ENCODE measurements at places on chromosomes 7 and 10.

- DNase-seq: no peak
These were observed 441.2 kb downstream of the PLXDC2 start for GRCh38 chr10:20257422-20257821.

DNA sequence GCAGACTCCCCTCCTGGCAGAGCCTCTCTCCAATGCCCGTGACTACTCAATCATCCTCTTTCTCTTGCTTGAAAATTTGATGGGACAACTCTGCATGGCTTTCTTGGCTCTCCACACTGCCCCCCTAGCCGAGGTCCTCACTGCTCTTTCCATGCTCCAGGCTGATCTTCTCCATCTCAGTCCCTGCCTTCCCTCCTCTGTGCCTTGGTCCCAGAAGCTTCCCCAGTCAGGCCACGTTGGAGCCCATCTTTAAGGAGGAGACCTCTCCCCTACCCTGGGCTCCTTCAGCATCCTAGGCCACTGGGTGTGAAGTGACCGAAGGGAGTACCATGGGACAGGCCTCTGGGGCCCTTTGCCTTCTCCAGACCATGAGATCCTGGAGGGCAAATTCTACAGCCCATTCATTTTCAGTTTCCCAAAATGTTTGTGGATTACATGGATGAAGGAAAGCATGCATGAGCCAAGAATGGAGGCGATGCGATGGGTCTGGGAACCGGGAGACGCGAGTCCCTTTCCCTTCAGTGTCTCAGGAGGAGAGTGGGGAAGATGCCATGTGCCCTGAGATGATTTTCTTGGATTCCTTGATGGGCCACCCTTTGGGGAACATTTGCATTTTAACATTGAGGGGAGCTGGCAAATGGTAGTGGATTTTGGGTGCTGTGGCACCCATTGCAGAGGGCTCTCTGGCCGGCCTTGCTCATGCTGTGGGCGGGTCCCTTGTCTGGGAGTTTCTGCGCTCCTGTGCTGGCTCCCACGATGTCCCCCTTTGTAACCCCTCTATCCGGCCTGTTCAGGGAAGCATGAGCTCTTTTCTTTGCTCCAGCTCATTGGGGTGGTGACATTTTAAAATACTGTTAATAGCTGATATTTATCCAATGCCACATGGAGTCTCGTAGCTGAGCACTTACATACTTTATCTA, 376.6 kb downstream of the RPS24 start:
- DNase-seq: no peak

GRCh38 chr7:89549768-89550167, 604.5 kb upstream of the STEAP1 start:
- DNase-seq: no peak

GRCh38 chr7:83921941-83922607, 272.5 kb downstream of the SEMA3A start:
- DNase-seq: no peak

- DNase-seq: no peak
These were observed 163.7 kb downstream of the SEMA3D start for GRCh38 chr7:85023066-85023712.

DNA sequence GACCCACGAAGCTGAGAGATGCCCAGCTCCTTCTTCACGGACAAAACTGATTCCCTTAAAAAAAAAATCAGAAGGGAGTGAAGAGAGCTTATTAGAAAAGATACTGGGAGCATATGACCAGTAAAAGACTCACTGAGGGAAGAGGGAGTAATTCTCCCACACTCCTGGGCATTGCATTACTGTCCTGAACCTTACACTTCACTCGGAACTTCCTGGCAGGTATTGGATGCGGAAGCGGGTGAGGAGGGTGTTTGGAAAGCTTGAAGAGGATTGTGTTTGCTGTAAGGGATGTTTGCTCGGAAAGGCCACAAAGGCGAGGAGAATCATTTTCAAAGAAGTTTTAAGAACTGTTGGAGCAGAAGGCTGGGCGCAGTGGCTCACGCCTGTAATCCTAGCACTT, 375 bp downstream of the HKDC1 start:
- no peak for DNase-seq

DNA sequence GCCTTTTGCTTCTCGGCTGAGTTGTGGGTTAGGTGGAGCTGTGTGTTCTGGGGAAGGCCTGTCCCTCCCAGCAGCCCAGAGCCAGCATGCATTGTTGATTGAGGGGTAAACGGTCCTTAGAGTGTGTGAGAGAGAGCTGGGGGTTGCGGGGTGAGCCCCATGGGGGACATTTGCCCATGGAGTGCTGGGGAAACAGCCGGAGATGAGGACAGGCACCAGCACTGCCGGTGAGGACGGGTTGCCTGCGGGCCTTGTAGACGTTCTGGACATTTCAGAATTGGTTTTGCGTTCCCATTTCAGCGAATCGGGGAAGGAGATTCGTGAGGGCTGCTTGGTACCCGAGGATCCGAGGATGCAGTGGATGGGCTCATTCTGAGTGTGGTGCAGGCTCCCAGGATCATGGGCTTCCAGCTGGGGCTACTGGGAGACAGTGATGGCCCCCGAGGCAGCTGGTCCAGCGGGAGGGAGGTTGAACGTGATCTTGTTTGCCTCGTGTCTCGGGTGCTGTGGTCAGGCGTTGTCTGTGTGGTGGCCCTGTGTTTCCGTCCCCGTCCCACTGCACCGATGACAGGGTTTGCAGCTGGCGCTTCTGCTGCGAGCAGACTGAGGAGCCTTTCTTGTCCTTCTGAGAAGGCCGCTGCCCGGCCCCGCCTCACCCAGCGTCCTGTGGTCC, 113.9 kb downstream of the CYTH3 start:
- no peak for DNase-seq

DNA sequence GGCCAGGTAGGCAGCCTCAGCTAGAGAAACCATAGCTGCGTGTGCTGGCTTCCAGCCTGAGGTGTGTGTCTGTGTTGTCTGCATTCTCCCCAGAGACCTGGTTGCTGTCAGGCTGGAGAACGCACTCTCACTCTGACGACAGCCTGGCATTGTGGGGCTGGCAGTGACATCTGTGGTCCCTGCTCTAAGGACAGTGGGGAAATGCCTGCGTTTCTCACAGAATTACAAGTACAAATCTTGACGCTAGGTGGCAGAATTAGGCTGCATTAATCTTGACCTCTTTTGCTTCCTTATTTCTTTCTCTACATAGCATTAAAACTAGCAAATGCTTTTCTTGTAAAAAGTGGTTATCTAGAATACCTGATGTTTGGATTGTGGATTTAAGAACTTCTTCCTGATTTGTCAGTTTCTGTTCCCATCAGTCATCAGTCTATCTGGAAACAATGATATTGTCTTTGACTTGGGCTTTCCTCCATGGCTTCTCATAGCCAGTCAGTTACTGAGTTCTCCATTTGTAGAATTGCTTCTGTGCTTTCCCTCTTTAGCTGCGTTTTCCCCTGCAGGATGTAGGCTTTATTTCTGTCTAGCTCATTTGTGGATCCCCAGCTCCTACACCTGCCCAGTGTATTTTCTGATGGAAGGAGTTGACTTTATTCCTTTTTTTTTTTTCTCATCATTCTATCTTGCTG, 86.0 kb downstream of the FANK1 start:
- DNase-seq: no peak

GRCh38 chr7:143382126-143382790, 1.1 kb downstream of the ZYX start:
- DNase-seq: no peak

DNA sequence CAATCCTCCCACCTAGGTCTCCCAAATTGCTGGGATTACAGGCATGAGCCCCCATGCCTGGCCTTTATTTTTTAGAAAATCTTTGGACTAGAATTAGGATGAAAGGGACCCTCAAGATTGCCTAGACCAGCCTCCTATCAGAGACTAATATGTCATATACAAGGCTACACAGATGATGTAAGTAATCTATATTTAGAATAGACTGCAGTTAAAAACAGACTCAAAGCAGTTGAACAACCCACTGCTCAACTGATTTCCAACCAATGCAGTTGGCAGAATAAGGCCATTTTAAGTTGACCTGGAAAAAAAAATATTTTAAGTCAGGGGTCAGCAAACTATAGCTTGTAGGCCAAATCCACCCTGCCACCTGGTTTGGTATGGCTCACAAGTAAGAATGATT, 27.7 kb downstream of the PSPH start:
- DNase-seq: no peak

DNA sequence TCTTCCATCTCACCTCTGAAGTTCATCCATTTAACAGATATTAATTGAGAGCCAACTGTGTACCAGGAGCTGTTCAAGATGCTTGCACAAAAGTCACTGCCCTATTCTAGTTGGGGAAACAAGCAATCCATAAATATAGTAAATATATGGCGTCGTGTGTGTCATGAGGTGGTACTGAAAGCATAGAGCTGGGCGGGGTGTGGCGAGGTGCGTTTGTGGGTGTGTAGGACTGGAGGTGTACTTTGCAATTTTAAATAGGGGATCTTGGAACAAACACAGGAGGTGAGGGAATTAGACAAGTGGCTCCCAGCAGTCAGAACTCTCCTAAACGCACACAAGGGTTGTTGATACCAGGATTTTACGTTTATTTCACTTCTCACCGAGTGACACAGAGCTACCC, 490 bp upstream of the ZNF239 start:
- DNase-seq: no peak

DNA sequence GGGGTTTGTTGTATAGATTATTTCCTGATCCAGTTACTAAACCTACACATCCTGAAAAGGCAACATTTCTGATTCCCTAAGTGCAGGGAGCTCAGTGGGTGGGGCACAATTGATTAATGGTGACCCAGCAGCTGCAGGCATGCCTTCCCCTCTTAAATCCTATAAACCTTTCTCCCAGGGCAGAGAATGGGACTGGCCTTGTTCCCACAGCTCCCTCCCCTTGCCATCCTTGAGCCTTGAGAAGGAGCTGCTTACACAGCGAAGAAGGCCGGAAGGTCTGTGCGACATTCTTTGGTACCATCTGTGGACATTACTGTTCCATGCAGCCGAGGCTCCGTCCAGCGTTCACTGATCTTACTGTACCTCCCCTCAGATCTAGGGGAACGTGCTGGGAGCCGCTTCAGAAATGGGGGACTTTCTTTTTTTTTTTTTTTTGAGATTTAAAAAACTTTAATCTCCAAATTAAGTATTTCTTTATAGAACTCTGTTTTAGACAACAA, 14.3 kb downstream of the KLF6 start:
- no peak for DNase-seq

DNA sequence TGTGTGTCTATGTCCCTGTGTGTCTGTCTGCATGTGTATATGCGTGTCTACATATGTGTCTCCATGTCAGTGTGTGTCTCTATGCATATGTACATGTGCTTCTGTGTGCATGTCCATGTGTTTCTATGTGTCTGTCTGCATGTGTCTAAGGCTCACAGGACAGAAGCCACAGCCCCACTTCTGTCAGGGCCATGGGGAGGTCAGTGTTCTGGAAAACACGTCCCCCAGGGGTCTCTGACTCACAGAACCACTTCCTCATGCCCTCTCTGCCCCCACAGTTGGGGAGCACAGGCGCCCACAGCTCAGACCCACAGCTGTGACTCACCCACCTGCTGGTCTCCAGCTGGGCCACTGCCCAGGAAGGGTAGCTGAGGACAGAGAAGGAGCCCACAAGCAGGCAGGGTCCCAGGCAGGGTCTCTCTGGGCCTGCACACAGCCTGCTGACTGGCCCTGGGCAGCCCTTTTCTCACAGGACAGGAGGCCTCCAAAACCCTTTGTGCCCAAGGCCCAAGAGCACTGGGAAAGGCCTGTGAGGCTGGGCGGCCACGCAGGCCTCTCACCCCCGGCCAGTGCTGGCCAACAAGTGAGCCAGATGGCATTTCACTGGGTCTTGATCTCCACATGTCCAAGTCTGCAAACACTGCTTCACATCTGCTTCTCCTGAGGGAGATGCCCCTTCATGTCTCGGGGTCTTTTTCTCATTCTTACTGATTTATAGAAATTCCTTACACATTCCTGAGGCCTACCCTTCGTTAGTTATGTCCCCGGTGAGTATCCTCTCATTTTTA, 102.9 kb upstream of the FAM20C start:
- DNase-seq: peak; percentile 79

DNA sequence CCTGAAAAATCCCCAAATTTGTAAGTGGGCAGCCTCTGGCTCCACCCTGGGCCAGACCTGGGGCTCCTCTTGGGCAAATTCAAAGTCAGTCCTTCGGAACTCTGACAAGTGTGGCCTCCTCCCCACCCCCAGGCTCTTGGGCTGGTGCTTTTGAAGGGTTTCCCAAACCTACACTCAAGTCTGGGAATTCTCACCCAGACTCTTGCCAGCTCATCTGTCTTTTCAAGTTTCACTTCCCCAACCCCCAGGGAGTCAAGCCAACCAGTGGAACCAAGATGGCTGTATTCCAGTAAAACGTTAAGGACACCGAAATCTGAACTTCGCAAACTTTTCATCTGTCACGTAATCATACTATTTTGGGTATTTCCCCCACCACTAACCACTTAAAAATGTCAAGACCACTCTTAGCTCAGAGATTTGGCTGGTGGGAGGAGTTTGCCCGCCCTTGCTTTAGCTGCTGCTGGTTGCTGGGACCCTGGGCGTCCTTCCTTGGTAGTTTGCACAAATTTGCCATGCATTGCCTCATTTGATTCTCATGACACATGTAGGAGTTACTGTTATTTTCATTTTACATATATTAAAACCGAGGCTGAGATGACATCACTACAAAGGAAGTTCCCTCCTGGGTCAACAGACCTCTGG, 1.7 kb upstream of the MYO1G start:
- DNase-seq: peak; percentile 41

DNA sequence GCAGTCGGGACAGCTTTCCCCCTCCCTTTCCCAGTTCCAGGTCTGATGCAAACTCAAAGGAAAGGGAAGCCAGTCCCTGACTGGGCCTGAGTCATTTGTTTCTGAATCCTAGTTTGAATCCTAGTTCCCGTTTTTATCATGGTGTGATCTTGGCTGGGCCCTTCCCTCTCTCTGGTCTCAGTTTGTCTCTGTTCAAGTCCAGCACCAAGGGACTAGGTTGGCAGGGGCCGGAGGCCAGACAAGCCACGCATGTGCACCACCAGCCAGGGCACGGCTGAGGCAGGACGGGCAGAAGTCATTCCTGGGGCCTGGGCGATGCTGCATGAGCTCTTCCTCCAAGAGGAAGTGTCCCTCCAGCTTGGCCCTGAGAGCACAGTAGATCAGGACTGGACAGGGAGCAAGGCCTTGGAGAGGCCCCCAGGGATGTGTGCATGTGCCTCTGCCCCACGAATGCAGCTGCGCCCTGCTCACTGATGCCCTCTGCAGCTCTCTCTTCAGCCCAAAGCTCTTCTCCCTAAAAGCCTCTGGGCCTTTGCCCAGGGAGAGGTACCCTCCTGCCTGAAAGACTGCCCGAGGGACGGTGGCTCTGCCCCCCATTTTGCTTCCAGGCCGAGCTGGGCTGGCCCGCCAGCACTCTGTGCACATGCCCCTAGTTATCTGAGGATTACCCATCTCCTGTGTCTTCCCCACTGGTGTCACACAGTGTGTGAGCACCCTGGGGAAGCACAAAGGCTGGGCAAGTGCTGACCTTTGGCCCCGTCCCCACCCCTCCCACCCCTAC, 86.7 kb downstream of the ZMIZ1 start:
- DNase-seq: no peak

- DNase-seq: no peak
These were observed 399.0 kb downstream of the CCSER2 start for GRCh38 chr10:84727398-84727797.

GRCh38 chr7:93515144-93515543, 59.4 kb downstream of the CALCR start:
- no peak for DNase-seq

- DNase-seq: no peak
These were observed 75.9 kb upstream of the NEUROD6 start for GRCh38 chr7:31416381-31416870.

All from thoracic aorta (tissue), 2 donors.